MM.1S (cell line): ENCODE measurements at places on chromosomes 7 and 10.

DNA sequence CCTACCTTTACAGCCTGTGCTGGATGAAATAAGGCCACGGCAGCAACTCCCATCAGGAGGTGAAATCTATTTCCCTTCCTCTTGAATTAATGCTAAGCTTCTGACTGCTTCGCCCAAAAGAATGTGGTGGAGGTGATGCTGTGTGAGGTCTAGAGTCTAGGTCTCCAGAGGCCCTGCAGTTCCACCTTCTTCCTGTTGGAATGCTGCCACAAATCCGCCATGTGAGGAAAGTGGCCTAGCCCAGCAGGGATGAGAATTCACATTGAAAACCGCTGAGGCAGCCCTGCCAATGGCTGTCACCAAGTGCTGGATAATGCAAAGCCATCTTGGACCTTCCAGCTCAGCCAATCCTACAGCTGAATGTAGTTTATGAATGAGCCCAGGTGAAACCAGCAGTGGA lies 28.0 kb downstream of the RHOBTB1 start:
- H3K27me3 ChIP-seq = no peaks in the 10 kb centered on the region
- DNase-seq = no peak
- no peak overlapping the region for H3K27ac ChIP-seq
- peaks cover 4% of the 10 kb centered on the region for H3K4me1 ChIP-seq

- no peak overlapping the region for H3K4me3 ChIP-seq
- no peak for DNase-seq
- H3K4me1 ChIP-seq = no peaks in the 10 kb centered on the region
- H3K27ac ChIP-seq = no peak overlapping the region
- H3K36me3 ChIP-seq = no peaks in the 10 kb centered on the region
Measured at GRCh38 chr7:48837266-48837665, 87.1 kb upstream of the CDC14C start.

DNA sequence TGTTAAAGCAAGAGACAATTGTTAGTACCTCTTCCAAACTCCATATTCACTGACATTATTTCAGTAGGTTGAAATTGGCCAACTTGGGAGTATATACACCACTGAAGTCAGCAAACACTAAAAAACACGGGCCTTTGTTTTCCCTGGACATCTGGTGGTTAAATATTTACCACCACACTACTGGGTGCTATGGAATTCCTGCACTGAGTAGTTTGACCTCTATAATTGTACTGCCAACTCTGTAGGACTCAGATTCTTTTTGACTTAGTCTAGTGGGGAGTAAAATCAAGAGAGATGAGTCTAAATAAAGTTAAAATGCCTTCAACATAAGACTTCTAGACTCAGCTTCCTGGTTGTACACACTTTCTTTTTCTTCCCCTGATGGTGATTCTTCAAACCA lies 41.3 kb upstream of the TES start:
- no peak overlapping the region for H3K4me3 ChIP-seq
- no peak for DNase-seq
- H3K36me3 ChIP-seq = no peaks in the 10 kb centered on the region
- no peaks in the 10 kb centered on the region for H3K27me3 ChIP-seq

DNA sequence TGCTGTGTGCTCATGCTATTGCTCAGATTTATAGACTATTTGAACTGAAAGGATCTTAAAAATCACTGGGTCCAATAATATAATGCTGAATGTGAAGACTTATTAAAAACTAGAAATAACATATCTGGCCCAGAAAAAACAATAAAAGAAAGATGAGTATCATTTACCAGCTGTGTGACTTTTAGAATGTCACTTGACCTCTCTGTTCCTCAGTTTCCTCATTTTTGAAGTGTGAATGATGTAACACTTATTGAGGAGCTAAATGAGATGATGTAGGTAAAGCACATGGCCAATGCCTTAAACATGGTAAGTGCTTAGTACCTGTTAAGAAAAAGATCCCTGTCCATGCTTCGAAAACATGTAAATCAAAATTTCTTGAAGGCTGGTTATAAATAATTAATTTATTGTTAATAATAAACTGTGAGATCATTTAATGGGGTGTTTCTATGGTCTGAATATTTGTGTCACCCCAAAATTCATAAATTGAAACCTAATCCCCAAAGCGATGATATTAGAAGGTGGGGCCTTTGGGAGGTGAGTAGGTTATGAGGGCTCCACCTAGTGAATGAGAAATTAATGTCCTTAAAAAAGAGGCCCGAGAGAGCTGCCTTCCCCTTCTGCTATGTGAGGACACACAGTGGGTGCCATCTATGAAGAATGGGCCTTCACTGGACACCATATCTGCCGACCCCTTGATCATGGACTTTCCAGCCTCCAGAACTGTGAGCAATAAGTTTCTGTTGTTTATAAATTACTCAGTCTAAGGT lies 13.0 kb downstream of the DNTT start:
- H3K4me1 ChIP-seq = no peaks in the 10 kb centered on the region
- H3K27me3 ChIP-seq = no peaks in the 10 kb centered on the region
- no peak overlapping the region for H3K4me3 ChIP-seq
- no peak overlapping the region for H3K27ac ChIP-seq
- DNase-seq = no peak
- no peaks in the 10 kb centered on the region for H3K36me3 ChIP-seq

GRCh38 chr10:93032809-93033137 lies 27.8 kb upstream of the CYP26C1 start:
- peaks cover 33% of the 10 kb centered on the region for H3K4me1 ChIP-seq
- peak overlapping the region; percentile 8 for H3K4me3 ChIP-seq
- no peak for DNase-seq
- H3K36me3 ChIP-seq = no peaks in the 10 kb centered on the region
- H3K27me3 ChIP-seq = no peaks in the 10 kb centered on the region

- H3K27ac ChIP-seq = no peak overlapping the region
- no peaks in the 10 kb centered on the region for H3K36me3 ChIP-seq
- H3K27me3 ChIP-seq = 0 out of 2 replicates have a peak, but pooled peaks cover 3% of the 10 kb centered on the region
- peaks cover 7% of the 10 kb centered on the region; the same call in 1 of the 2 replicates for H3K4me1 ChIP-seq
- H3K4me3 ChIP-seq = peak overlapping the region; percentile 78
- peak; percentile 15 for DNase-seq
Measured at GRCh38 chr7:121873289-121874194, 581 bp downstream of the PTPRZ1 start.
